ENCODE measurements at places on chromosomes 2 and 18.
A peak's percentile ranks its signal among the peaks of the same experiment; 100 is the strongest.

DNA sequence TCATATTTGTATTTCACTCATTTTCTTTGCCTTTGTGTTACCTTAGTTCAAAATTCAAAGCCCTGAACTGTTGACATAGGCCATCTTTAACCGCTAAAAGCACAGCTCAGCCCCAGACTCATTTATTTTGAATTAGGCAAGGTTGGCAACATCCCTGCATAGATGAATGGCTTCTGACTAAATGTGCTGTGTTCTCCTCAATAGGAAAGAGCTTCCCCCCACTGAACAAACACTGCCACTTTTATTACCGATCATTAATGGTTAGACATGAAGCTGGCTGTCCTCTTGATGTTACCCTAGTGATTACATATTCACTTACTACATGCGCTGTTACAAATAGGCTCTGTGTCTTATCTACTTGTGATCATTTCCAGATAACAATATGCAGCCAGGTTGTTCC lies 170.7 kb downstream of the ADCYAP1 start:
- peak; percentile 53 for DNase-seq

- no peak for DNase-seq
These were observed 472 bp downstream of the SLC20A1 start for GRCh38 chr2:112646102-112646719.

DNA sequence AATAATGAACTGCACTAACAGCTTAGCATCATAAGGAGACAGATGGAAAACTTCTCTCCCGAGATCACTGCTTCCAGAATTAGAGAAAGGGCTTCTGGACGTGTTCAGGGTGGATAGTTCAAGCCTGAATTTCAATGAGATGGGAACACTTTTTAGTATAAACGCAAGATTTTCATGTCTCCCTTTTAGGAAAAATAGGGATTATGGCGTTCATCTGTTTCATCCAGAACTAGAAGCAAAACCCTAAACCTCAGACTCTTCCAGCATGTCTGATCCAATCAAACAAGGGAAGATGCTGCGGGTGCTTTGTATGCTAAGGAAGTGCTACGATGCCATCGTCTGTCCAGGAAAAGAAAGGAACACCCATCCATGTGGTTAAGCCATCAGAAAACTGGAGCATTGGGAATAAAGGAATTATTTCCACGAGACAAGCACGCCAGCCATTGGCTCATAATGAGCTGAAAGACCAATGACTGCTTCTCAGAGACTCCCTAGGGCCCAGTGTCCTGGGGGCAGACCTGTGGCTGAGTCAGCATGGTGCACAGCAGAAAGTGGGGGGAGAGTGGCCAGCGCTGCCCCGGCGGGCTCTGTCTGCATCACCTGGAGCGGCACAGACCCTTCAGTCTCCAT lies 65.9 kb upstream of the AFF3 start:
- no peak for DNase-seq

- no peak for DNase-seq
These were observed 134.3 kb downstream of the KLHL29 start for GRCh38 chr2:23519334-23519651.

GRCh38 chr18:59005262-59005661 lies 134.4 kb upstream of the SEC11C start:
- DNase-seq, result no peak

DNA sequence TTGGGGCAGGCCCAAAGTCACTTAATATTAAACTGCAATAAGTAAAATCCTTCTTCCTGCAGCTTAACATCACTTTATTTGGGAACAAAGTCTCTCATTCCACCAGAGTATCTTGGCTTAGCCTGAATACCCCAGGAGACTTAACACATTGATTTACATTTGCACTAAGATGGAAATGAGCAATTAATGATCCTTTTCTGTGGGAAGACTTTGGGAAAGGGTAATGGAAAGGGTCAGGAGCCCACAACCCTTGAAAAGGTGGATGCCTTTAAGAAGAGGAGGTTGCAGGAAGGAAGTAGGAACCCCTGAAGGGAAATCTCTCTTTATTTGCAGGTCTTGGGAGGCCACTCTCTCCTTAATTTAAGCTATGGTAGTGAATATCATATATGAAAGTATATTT lies 28.0 kb upstream of the BARD1 start:
- DNase-seq, result no peak

- no peak for DNase-seq
These were observed 90.4 kb downstream of the TMEM247 start for GRCh38 chr2:46569766-46570165.

DNA sequence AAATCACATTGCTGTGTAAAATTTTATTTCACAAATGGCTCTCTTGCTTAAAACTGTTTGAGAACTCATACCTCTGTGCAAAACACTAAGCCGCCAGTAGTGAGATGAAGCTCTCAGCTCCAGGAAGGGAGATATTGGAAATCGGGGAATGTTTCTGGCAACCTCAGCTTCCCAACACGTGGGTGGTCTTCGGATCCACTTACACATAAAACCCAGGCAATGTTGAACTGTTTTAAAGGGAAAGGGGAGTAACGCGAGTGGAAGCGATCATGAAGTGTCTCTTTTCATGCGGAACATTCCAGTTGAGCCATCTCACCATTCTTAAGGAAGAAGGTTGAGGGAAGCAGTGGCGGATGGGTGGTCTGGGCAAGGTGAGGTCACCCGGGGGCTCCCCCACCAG lies 136.8 kb downstream of the ASB1 start:
- no peak for DNase-seq

DNA sequence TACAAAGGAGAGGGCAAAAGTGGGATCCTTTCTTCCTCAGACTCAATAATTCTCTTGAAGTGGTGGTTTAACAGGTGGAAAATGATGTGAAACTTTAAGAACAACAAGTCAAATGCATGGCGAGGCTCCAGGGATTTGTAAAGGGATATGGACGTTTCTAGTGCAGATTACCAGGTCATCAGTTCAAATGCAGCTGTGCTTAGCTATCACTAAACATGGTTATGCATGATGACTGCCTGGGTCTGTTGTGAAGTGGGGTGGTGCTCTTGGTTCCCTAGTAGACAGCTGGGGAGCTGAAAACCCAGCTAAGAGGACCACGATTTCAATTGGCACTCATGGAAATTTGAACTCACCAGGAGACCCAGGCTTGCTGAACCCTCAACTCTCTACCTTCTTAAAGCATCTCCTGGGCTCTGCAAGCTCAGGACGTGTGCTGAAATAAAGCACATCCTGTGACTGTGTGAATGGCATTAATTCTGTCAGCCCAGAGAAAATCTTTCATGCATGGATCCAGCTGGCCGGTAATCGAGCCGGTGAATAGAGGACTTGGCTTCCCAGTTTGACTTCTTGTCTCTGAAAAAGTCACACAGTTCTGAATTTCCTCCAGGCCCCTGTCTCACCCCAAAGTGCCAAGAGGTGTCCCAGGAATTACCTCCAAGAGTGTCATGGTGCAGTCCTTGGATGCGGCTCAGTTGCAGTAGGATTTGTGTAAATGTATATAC lies 146.1 kb downstream of the MTX2 start:
- DNase-seq, result no peak

DNA sequence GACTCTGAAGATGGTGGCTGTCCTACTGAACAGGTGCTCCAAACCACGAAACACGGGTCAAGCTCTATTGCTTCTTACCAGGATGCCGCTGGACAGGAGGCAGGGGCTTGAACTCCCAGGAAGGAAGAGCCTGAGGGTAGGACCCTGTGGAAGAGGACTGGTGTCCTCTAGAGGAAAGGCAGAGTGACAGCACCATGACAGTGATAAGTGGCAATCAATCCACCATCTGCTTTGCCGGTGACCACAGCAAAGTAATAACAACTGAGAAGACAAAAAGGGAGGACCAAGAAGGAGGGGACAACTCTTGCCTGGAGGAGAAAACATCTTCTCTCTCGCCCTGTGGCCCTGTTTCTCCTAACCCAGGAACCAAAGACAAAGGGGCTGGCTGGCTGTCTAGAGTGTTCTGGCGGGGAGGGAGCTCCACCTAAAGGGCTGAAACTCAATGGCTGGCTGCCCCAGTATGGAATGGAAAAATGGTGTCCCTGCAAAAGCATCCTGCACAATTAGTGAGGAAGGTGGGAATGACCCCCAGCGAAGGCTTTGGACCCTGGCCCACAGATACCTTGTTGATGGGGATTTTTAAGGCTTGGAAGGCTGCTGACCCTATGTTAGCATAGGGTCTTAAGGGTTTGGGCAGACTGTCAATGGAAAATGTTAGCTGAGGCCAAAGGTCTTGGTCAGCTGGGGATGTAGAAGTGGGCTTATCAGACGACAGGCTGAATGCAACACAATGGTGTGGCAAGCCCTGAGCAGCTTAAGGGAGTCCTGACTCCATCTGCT lies 35.4 kb downstream of the PROC start:
- DNase-seq, result no peak

DNA sequence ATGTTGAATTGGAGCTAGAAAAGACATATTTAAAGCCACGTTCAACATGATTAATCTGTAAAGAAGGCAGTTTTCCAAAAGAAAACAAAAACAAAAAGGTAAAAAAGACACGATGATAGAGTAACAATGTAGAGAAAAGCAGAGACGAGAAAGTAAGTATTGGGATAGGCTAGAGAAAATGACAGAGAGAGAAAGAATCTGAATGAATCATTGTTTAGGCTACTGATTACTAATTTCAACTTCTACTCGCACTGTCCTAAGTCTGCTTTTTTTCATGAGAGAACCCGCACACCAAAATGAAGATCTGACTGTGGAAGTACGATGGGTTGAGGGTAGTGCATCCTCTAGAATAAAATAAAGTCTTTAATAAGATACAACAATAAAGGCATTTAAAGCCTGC lies 1599.2 kb upstream of the TMEFF2 start:
- DNase-seq, result no peak

DNA sequence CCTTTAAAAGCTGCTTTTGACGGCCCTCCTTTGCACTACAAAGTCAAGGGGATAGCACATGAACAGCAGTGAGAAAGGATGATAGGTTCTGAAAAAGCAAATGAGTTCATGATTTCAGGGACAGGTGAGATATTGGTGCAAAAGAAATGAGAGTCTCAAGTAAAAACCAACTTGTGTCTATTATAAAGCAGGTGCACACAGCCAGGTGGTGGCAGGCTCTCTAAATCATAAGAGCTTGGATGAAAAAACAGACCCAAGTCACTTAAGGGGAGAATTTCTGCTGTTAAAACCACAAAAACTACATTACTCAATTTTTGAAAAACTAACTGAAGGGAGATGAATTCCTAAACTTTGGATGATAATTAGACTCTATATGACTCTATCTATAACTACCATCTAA lies 201.5 kb downstream of the SP3 start:
- peak; percentile 86 for DNase-seq

Data from NCI-H510A treated with DMSO at 0.1 percent for 48 hours (cell line).